ENCODE measurements at places on chromosomes 12 and 14.

DNA sequence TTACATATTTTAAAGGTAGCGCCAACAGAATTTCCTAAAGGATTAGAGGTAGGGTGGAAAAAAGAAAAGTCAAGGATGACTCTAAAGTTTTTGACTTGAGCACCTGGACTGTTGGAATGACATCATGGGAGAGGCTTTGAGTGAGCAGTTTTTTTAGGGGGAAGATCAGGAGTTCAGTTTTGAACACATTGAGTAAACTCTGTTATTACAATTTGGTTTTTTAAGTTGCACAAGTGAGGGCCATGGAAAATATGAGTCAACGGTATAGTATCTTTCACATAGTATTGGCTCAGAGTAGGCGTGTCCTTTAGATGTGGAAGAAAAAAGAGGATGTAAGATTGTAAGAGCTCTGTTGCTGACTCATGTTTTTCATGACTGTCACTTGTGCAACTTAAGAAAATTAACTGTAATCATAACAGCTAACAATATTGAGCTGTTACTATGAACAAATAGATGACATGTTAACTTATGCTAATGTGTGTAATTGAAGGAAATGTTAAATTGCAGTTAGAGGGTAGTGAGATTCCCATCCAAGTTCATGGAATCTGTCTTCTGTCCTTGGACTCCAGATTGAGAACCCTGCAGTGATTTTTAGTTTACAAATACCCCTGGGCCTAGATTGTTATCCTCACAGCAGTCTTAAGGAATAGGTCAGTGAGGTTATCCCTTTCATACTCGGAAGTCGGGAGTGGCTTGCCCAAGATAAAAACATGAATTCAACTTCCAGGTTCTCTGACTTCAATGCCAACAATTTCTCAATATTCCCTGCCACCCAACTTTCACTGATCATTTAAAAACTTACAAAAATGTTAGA, 48.2 kb upstream of the ATP2B1 start:
- no peak for DNase-seq

DNA sequence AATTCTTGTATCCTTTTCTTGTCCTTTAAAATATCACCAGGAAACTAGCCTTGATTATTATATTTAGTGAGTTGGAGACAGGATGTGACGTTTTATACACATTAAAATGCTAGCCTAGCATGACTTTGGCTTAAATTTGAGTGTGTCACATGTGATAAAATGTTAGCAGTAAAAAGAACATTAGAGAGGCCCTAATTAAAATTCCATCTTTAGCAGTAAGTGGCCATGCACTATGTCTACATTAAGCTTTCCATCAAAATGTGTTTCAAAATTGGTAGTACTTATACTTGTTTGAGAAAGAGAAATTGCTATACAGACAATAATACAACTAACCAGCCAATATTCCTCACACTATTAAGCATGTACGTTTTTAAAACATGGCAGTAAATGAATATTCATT, 29.9 kb upstream of the MGAT4C start:
- DNase-seq: no peak

DNA sequence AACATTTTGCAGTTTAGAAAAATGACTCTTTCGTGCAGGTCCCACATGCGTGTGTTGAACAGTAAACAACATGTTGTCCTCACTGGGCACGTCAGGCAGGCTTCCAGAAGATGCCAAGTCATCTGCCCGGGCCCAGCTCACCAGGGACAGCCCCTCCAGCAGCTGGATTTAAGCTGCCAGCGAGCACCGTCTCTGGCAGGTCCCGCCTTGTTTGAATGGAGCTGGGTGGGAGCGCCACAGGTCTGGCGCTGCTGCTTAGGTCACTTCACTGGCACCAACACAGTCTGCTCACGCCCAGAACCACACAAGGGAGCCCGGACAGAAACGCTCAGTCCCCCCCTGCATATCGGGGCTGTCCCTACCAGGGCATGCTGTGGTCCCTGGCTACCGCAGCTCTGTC, 33.1 kb upstream of the MMP17 start:
- DNase-seq: no peak

GRCh38 chr14:94449930-94450329, 2.7 kb downstream of the SERPINA11 start:
- DNase-seq: no peak

- no peak for DNase-seq
Observed at GRCh38 chr12:8947737-8948136, 1.7 kb downstream of the M6PR start.

DNA sequence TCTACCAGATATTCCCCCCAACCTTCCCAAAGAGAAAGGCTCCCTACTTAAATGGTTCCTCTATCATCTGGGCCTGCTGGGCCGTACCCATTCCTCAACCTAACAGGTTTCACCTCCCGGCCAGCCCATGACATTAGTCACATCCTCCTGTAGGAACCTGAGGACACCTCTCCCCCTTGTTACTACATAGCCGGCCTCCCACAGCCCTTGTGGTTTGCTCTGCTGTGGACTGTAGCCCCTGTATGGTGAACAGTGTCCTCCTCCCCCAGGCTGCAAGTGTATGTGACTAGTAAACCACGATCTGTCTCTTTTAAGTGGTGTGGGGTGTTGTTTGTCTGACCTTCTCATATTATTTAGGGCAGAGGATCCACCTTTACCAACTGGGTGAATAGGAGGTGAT, 371.7 kb downstream of the RGS6 start:
- DNase-seq: no peak

GRCh38 chr12:42278128-42278510, 40.1 kb upstream of the YAF2 start:
- no peak for DNase-seq

- DNase-seq: no peak
Observed at GRCh38 chr14:54475911-54476310, 12.9 kb downstream of the GMFB start.
